ENCODE measurements at places on chromosomes 3 and 15.

DNA sequence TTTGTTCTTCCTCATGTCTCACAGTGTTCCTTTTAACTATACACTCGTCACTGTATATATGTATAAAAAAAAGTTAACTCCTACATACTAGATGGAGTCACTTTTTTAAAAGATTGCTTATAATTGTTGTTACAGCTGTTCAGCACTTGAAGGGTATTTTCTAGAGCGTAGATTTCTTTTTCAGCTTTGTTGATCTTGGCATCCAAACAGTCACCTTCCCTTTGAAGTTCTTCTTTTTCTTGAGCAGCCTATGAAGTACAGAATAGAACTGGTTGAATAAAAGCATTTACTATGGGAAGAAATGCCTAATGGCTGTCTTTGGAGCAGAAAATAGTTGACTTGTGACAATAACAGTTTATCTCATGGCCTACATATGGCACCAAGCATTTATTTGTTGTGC is 17.8 kb downstream of the TTC14 start:
- no peak for DNase-seq

- no peak for DNase-seq
These were observed 6.5 kb upstream of the CRYBG3 start for GRCh38 chr3:97815149-97815917.

GRCh38 chr3:104604326-104605010 is 762.2 kb upstream of the ALCAM start:
- no peak for DNase-seq

GRCh38 chr15:59819092-59819491 is 130.0 kb upstream of the BNIP2 start:
- no peak for DNase-seq

- no peak for DNase-seq
These were observed 462.3 kb upstream of the PPP2R3A start for GRCh38 chr3:135503065-135503759.

DNA sequence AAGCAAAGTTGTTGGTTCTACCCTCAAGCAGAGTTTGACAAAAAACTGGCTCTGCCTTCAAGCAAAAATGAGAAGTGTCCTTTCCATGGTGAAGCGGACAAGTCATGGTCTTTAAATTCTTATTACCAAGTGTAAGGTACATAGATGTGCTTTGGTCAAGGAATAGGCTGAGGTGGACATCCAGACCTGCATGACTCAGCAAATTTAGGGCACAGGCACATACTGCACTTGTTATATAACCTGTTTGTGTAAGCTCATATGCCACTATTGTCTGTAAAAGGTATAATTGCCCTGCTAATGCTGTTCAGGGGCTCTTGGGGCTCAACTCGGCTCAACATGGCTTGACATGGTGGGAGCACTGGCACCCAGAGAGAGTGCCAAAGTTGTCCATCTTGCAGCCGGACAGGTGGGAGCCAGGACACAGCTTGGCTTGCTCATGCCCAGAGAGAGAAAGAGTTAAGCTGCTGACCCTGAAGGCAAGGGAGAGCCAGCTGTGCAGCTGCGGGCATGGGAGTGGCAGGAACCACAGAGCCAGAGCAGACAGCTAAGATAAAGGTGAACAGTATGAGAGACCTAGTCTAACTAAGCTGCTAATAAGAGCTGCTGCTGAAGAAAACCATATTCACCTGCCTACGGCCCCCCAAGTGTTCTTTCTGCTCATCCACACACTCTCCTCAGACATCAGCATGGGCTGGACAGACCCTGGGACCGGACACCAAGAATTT is 17.7 kb downstream of the MCCC1 start:
- DNase-seq: no peak

DNA sequence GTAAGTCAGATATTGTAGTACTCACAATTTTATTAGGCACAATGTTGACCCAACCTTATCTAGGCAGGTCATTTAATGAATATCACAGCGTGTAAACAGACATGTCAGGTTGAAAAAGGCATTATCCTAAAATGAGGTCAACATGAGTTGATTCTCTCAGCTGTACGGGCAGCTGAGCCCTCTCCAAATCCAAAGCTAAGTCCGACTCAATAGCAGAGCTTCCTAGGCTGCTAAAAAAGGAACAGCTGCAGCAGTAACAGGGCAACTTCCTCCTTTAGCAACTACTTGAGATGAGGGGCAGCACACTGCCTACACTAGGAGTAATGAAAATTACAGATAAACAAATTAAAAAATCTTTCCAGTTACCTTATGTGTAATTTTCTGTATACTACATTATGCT is 189.2 kb downstream of the CADM2 start:
- no peak for DNase-seq

DNA sequence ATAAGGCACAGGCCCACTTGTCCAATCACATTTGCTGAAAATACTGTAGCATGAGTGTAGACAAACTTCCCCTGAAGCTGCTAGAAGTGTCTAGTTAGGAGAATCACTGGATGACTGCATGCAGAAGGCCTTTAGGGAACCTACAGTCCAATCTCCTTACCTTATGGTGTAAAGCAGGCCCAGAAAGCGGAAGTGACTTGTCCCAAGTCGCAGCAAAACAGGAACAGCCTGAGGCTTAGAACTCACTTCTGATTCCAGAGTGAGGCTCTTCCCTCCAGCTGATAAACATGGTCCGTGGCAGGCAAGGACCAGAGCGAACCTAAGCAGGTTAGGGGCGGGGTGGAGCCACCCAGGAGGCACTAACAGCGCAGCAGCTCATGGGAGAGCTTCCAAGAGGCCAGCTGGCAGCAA is 2.5 kb downstream of the GRAMD2A start:
- DNase-seq: no peak

DNA sequence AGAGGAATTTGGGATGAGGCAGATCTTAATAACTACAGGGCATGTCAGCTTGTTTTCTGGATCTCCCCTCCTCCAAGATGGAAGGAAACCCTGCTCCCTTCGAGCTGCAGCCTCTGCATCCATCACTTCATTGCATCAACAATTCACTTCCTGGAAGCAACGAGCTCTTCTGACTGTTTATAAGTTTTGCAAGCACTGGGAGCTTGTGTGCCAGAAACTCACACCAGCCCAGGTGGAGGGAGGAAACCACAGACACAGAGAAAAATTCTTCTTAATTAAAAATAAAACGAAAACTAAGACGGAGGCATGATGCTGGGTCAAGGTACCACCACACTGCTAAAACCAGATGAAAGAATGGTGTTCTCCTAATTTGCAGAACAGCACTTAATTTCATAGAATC is 10.6 kb downstream of the LRIG1 start:
- DNase-seq: no peak
